Left hindlimb (tissue), 1 donor: ENCODE measurements at places on chromosomes 4 and X.
A peak's percentile ranks its signal among the peaks of the same experiment; 100 is the strongest.

- no peak for DNase-seq
Measured at GRCh38 chr4:27145597-27145996, 285.0 kb downstream of the STIM2 start.

DNA sequence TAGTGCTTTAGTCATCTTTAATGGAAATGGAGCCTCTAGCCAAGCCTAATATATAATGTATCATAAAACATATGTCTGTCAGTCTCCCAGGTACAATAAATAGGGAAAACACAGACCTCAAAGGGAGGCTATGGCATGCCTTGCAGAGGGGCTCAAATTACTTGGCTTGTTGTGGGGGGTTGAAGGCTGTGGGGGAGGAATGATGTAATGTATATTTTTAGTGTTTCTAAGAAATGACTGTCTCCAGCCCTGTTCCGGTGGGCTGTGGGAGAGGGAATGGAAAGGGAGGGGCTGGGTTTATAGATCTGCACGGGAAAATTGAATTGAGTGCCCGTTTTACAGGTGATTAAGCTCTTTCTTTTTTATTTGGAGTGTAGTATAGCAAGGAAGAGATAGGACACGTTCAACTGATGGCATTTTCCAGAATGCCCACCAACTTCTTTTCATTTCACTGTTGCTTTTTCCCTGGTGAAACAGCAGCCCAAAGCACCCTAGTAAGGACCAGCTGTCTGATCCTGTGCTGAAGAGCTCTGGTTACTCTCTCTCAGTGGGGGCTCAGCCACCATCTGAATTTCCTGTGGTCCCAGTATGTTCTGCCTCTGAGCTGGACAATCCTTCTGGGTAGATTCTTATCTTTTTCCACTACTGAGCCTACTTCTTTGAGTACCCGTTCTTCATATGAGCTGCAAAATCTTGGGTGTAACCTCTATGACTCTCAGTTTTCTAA is 220.7 kb upstream of the CASK start:
- peak; percentile 54 for DNase-seq

- no peak for DNase-seq
Measured at GRCh38 chrX:119429471-119429870, 30.3 kb downstream of the SLC25A43 start.

DNA sequence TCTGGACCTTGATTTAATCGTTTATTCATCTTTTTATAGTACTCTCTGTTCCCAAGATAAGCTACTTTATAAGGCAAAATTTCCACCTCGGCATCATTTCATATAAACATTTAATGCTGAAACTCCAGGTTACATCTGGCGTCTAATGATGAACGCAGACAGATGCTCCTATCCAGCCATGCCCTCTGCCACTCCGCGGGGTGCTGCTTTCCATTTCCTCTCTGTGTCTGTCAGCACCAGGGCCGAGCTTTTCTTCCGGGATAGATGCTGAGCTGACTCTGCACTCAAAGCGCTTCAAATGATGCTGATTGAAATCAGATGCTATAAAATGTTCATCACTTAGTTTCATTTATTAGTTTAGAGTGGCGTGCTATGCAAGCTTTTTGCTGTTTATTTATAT is 80.5 kb upstream of the HELT start:
- no peak for DNase-seq

- DNase-seq, result no peak
Measured at GRCh38 chrX:105017641-105018040, 202.9 kb downstream of the TEX13A start.

DNA sequence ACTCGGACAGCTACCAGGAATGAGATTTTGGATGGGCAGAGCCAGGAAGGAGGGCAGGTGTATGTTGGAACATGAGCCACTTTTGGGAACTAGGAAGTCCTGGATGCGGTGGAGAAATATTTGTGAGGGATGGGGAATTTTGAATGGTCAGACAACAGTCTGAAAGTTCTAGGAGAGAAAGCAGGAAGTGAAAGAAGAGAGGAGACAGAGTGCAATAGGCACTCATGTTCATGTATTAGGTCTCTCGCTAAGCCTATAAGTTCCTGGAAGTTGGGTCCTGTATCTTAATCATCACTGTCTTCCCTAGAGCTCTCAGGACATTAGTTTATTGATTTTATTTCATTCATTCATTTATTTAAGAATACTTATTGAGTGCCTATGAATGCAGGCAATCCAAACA is 65.7 kb upstream of the CITED1 start:
- no peak for DNase-seq

GRCh38 chr4:52595001-52595400 is 64.1 kb downstream of the USP46 start:
- no peak for DNase-seq

DNA sequence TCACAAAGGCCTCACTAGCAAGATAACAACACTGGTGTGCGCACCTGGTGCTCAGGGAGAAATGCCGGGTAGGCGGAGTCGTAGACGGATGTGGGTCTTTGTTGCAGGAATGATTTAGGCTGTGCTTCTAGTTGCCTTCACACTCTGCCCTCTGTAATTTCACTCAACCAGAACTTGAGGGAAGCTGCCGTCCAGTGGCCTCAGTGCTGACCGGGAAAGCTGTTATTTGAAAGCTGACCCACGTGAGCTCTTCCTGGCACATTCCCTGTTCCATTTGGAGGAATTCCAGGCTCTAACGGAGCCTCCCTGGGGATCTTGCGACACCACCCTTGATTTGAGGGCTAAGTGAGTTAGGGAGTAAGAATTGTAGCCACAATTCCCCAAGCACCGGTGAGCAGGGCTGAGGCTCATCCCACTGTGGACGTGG is 15.9 kb downstream of the SH3TC1 start:
- DNase-seq, result peak; percentile 53

DNA sequence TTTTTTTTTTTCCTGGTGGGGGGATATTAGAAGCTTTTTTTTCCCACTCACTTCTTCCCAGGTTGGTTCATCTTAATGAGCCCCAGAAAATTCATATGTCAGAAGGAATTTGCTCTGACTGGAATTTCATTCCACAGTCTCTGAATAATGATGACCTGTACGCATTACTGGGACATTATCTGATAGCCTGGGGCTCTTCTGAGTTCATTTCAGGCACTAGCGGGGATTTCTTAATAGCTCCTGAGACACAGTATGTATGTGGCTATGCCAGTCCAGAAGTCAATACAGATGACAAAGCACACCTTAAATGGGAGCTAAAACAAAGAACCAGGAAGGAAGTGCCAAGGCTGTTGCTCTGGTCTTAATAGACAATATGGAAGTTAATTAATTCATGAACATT is 295.2 kb upstream of the IGFBP7 start:
- DNase-seq, result no peak

GRCh38 chrX:51866210-51866609 is 27.2 kb upstream of the MAGED1 start:
- no peak for DNase-seq

DNA sequence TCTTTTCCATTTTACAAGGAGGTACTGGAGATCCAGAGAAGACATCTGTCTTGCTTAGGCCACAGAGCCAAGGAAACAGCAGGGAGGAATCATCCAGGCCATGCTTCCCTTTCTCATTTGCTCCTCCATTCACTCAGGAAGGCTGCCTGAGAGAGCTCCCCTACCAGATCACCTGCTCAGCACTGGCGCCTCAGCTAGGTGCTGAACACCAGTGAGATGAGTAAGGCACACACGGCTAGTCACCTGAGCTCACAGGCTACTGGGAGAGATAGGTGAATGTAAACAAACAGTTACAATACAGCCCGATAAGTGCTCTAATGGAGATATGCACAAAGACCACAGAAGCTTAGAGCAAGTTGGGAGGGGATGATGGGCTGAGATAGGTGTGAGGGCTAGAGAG is 149.8 kb upstream of the ARHGEF9 start:
- no peak for DNase-seq

GRCh38 chrX:28851871-28852270 is 264.6 kb downstream of the IL1RAPL1 start:
- DNase-seq, result no peak

DNA sequence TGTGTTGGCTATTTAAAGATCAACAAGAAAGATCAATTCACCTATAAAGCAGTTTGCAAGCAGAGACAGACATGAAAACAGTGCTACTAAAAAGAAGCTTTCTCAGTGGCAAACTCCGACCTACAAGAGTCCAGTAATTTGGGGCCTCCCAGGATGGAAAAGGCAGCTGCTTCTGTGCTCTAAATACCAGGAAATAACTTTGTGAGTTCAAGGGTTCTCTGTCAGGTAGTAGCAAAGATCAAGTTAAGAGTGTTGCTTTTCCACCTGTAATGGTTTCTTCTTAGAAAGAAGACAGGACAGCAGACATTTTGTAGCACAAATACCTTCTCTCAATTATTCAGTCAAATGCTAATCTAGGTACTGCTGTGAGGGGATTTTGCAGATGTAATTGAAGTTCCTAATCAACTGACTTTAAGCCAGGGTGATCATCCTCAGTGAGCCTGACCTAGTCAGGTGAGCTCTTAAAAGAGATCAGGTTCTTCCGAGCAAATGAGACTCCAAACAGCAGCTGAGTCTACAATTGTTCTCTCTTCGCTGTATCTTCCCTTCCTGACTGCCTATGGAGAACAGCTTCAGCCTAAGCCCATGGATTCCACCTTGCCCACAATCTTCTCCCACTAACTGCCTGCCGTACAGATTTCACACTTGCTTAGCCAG is 13.5 kb downstream of the ANKRD17 start:
- DNase-seq, result no peak

- no peak for DNase-seq
Measured at GRCh38 chr4:15592799-15593198, 62.4 kb downstream of the FBXL5 start.

- DNase-seq, result no peak
Measured at GRCh38 chr4:150248181-150248580, 169.9 kb downstream of the DCLK2 start.

DNA sequence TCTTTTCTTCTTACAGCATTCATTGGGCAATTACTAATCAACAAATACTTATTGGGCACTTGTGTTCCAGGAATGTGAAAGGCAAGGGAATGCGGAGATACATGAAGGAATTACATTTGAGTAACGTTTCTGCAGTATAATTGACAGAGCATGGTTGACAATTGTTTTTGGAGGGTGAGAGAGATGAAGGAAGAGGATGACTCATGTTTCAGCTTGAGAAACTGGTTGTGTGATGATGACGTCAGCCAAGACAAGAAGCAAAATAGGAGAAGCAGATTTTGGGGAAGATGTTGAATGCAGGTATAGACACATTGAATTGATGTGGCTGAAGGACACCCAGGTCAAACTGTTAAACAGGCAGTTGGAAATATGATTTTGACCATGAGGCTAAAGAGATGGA is 8.0 kb upstream of the CPEB2 start:
- no peak for DNase-seq

GRCh38 chr4:13659341-13660070 is 32.0 kb upstream of the BOD1L1 start:
- no peak for DNase-seq

DNA sequence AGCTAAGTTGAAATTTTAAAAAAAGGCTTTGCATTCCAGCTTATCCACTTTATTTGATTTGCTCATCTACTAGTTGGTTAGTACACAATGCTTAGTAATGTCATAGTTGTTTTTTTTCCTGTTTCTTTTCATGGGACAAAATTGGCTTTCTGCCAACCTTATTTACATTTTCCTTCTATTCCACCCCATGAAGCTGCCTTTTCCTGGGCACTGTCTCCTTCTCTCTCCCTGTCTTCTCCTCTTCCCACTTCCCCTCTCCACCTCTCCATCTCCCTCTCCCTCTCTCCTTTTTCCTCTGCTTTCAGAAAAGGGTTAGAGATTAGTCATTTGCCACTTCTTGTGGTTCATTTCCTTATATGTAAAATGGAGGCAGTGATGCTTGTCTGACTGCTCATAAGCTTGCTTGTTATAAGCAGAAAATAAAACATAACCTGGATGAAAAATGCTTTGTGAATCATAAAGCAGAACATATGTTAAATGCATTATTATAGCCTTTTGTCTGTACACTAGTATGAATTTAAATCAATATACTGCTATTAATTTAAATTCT is 181.9 kb downstream of the CEP135 start:
- DNase-seq, result no peak

- DNase-seq, result no peak
Measured at GRCh38 chr4:78313754-78314120, 237.8 kb upstream of the ANXA3 start.

DNA sequence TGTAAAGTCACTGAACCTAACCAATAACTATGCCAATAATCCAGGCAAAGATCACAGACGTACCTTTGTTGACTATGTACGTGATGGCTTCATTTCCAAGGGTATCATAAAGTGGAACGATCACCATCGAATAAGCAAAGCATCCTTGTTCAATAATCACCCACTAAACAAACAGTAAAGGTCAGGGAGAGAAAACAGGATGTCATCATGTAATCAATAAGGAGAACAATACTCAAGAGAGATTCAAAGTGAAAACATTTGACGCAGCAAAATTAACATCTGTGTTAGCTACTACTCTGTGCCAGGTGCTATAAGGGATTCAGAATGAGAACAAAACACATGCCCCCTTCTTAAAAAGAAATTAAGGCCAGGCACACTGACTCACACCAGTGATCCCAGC is 42.9 kb upstream of the CENPU start:
- no peak for DNase-seq

DNA sequence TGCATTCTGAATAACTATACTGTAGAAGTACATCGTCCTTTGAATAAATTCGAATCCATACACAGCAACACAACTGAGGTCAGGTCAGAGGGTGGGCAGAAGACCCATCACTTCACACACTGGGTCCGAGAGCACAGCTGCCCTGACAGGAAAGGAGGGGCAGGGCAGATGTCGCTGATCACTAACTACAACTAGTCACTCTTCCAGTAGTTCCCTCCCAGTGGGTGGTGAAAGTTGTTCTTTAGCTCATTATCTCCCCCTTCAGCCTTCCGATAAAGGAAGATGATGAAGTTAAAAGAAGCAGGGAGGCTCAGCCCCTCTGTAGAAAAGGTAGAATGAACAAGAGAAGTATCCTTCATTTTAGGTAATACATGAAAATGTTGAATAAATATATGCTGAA is 278.9 kb downstream of the INPP4B start:
- DNase-seq, result no peak

GRCh38 chrX:139725720-139726119 is 17.8 kb upstream of the MCF2 start:
- no peak for DNase-seq

DNA sequence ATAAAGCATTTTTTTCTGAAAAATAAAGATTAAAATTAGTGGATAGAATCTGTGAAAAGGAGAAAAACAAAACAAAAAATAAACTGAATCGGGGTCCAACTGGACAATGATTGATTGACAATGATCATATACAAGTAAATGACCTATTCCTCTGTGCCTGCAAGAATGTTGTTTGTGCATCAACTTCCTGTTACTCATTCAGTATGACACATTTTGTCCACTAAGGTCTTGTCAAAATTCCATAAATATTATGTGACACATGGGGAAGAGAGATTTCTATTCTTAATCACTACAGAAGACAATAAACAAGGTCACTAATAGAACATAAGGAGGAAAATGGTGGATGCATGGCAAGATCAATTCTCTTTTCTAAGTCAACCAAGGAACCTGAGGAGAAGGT is 54.9 kb downstream of the F8 start:
- DNase-seq, result no peak

GRCh38 chrX:134880866-134881265 is 109.9 kb upstream of the SMIM10 start:
- no peak for DNase-seq
